ENCODE measurements at places on chromosomes 13 and 19.

- no peak for DNase-seq
These were observed 34.0 kb downstream of the C13orf46 start for GRCh38 chr13:113939944-113940297.

DNA sequence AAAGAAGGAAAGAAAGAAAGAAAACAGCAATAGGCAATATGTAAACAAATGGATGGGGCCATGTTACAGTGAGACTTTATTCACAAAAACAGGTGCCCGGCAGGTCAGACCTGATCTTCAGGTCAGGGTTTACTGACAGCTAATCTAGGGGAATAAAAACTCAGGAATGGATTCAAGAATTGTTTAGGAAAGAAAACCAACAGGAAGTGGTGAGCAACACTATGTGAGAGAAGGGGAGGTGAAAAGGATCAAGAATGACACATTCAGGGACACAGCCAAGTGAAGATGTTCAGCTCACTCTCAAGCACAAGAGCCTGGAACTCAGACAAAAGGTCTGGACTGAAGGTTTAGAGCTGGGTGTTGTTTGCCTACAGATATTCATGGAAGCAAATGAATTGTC, 244.5 kb downstream of the EFNB2 start:
- DNase-seq, result no peak

- no peak for DNase-seq
These were observed 15.9 kb downstream of the ZNF83 start for GRCh38 chr19:52622261-52622660.

DNA sequence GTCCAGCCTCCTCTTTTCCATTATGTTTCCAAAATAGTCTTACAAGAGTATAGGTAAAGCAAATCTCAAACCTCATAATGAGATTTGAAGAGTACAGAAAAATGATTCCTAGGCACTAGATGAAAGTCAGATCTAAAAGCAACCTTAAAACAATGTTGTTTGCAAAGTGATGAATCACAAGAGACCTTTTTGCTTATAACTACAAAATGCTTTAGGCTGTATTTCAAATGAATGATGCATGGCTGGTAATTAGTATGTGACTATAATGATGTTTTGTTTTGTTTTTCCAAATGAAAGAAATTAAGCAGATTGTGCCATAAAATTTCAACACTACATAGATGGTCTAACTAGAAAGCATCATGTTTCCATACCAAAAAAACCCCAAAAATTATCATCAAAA, 272.7 kb downstream of the DIAPH3 start:
- DNase-seq, result no peak

DNA sequence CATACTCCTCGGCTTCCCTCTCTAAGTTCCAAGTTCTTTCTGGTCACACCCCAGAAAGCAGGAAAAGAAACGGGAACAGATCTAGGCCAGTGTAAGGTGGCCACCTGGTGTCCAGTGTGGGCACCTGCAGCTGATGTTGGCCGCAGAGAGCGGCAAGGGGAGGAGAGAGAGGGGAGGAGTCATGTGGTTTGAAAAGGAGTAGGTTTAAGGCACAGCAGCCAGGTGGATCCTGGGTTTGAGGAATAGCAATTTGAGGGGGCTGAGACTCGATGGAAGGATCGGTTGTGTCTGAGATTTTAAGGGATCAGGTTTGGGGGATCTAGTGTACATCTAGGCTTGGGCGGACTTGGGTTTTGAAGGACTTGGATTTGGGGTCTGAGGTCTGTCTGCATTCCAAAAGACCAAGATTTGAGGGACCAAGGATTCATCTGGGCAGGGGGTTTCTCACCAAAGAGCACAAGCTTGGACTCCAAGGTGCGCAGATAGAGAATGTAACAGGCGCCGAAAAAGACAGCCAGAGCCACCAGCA, 1.2 kb downstream of the RABAC1 start:
- DNase-seq, result no peak
